ENCODE measurements at places on chromosomes 5 and 9.

DNA sequence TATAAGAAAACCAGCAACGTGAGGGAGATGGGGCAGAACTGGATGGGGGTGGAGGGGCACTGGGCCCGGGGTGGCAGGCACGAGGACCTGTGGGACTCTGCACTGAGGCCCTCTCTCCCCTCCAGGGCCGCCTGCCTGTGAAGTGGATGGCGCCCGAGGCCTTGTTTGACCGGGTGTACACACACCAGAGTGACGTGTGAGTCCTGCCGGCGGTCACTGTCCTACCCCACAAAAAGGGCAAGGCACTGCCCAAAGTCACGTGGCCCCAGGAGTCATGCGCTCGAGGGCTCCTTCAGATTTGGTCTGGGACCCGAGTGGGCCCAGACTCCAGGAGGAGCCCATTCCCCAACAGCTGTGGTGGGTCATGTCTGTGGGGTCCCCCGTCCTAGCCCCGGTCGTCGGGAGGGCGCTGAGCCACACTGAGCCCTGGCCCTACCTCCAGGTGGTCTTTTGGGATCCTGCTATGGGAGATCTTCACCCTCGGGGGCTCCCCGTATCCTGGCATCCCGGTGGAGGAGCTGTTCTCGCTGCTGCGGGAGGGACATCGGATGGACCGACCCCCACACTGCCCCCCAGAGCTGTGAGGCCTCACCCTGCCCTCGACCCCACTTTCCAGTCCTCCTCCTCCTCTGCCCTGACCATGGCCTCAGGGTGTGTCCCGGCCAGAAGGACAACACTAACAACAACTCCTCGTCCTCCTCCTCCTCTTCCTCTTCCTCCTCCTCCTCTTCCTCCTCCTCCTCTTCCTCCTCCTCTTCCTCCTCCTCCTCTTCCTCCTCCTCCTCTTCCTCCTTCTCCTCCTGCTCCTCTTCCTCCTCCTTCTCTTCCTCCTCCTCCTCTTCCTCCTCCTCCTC lies 9.7 kb downstream of the FGFR4 start:
- DNase-seq, result no peak

DNA sequence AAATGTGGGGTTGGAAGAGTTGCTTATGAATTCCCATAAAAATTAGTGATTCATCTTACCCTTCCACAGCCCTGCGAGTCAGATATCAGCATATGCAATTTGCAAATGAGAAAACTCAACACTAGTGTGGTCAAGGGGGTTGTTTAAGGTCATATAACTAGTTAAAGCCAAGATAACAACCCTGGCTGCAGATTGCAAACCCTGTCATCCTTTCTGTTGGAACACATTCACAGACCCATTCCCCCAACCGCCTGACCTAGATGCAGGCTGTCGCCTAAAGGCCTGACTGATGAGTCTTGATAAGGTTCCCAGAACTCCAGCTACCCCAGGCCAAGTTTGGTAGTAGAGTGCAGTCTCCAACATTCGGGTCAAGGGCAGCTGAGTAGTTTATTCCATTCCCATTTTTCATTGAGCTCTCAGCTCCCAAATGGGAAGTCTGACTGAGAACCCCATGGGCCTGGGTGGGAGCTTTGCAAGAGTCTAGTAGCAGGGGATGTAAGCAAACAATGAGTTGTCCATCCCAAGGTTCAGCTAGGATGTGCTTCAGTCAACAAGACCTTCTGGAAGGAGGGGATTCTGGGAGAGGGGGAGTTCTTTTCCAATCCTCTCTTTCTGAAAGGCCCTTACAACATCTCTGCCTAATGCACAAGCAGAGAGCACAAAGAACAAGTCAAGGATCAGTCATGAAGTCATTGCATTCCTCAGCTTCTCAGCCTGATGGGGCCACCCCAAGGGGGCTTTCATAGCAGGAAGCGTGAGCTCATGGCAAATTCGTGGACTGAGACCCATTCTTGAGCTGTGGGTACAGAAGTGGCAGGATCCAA lies 40.3 kb downstream of the ADAM19 start:
- no peak for DNase-seq

DNA sequence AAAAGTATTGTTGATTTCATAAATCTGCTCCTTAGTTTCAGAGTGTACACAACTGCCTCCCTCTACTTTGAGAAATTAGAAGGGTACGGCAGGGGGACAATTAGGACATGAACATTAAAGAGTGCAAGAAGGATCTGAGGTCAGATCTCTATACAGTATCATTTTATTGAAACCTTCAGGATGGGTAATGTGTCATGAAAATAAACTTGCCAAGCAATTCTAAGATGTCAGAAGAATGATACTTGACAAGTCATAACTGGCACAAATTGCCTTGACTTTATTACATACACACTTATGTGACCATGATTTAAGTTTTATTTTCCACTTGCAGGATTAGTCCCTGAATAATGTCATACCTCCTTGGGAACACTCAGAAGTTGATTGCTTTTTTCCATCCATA lies 92.8 kb downstream of the PLPP1 start:
- DNase-seq, result no peak

DNA sequence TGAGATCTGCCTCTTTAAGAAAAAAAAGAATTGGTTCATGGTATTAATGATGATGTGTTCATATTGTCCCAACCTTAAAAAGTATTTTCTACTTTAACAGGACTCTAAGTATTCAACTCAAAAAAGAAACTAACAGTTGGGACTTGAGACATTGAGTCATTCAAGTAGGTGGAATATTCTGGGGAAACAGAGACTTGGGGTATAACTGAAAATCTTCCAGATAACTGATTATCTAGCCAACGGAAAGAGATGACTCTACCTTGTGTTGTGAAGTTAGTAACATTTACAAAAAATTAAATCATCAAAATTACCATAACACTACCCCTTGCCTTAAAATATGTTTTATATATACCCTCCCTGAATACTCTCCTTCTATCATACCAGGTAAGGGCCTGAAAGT lies 19.1 kb downstream of the OXCT1 start:
- DNase-seq, result no peak

DNA sequence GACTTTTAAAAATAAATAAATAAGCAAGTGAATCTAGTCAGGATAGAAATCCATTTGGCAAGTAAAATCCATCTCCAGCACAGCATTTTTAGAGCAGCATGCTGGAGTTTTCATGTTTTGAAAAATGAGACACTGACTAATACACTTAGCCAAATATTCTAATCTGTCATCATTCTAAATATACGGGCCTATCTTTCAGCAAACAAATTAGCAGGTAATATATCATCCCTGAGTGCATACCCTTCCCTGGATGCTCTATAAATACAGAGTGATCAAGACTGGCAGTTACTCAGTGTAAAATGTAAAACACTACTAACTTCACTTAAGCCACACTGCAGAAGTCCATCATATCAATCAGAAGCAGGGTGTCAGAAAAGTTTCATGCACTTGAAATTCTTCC lies 58.4 kb downstream of the MLLT3 start:
- no peak for DNase-seq

DNA sequence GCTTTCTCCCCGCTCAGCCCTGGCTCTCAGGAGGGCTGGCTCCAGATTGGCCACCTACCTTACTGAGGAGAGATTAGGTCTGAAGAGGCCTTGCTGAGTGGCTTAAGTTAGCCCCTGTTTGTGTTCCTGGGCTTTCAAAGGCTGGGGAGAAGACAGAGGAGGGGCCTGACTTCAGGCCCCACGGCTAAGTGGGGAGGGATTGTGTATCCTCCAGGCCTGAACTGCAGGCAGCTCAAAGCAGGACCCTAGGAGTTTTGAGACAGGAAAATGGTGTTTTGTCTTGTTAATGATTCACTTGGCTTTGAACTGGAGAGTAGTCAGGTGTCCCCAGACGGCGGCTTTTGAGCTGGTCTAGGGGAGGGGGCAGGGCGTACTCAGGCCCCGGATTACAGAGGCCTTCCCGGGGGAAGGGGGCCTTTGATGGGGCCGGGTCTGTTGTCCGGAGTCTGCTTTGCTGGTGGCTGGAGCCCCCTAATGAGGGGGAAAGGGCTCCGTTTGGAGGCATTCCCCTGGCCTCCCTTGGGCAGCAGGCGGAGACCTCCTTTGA lies 162.0 kb upstream of the SMIM23 start:
- DNase-seq, result no peak

- no peak for DNase-seq
Measured at GRCh38 chr9:105070176-105070575, 142.2 kb upstream of the ABCA1 start.

- no peak for DNase-seq
Measured at GRCh38 chr5:157214861-157215513, 34.3 kb downstream of the ITK start.

- DNase-seq, result no peak
Measured at GRCh38 chr5:109748546-109748945, 58.8 kb downstream of the MAN2A1 start.

GRCh38 chr5:115484368-115484767 lies 60.2 kb downstream of the FEM1C start:
- no peak for DNase-seq

DNA sequence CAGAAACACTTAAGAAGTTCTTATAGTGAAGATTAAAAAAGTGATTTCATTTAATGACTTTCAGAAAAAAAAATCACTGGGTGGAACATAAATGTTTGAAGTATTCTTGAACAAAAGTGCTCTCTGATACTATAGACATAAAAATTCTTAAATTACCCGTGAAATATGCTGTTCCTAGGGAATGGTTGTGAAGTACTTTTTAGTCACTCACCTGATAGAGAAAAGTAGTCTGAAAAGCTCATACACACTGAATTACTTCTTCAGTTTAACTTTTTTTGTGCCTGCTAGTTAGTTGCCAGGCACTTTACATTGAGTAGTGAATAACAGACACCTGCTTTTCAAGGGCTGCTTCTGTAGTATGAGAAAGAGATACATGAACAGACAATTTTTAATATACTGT lies 78.0 kb downstream of the SH3GL2 start:
- DNase-seq, result no peak

- DNase-seq, result no peak
Measured at GRCh38 chr9:97475059-97475458, 26.4 kb upstream of the TMOD1 start.

GRCh38 chr5:174612686-174613085 lies 111.7 kb upstream of the MSX2 start:
- no peak for DNase-seq

DNA sequence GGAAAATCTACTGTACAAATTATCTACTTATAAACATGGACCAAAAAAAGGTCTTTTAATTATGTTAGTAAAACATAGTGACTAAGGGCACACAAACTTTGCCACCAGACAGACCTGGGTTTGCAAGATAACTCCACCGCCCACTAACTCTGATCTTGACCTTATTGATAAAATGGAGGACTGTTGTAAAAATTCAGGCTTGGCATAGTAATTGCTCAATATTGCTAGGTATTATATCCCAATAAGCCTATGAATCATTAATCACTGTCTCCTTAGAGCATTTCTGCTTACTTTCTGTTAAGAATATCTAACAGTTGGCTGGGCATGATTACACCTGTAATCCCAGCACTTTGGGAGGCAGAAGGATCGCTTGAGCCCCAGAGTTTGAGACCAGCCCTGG lies 3.8 kb downstream of the C9orf40 start:
- no peak for DNase-seq

DNA sequence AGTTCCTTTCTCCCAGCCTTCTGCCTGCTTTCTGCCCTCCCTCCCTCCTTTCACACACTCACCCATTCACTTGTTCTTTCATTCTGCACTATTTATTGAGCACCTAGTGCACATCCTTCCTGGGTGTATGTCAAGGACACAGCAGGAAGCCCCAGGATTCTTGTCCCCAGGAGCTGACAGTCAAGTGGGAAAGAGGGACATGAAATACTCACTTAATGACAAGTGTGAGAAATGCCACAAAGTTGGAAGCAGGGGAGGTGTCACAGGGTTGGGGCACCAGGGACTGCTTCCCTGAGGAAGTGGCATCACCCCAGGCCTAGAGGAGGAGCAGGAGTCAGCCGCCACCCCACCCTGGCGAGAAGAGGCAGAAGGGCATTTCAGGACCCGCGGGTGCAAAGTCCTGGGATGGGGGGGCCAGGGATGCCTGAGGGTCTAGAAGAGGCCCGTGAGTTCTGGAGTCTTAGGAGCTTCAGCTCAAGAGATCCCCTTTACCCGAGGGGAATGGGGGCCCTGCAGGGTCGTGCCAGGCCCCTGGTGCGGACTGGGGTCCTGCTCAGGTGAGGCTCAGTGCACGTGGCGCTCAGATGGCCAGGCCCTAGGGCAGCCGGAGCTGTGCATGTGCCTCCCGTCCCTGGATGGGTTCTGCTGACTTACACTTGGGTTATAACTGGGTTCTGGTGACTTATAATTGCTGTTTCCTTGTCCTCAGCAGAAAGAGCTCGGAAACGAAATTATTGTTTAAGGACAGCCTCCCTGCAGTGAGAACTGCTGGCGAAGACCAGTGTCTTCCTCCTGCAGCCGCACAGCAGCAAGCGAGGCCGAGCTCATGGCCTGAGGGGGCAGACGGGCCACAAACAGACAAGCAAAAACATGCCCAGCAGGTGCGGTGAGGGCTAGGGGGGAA lies 16.9 kb upstream of the LAMC3 start:
- no peak for DNase-seq

DNA sequence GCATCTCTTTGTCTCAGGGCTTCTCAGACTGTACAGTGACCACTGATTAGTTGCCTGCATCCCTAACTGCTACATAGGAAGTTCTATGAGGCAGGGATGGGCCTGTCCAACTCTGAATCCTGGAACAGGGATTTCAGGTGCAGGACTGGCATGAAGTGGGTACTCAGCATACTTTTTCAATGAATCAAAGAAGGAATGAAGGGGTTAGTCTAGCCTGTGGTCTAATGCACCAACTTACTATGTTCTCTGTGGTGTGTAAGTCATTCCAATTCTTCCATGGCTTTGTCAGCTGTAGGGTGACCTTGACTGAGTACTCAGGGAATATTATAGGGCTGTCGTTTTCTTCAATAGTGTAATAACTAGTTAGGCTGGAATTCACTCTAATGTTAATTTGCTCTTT lies 8.3 kb downstream of the COL15A1 start:
- no peak for DNase-seq

GRCh38 chr5:179368806-179369529 lies 23.7 kb upstream of the ADAMTS2 start:
- no peak for DNase-seq

GRCh38 chr9:89071591-89071990 lies 80.3 kb downstream of the S1PR3 start:
- no peak for DNase-seq

DNA sequence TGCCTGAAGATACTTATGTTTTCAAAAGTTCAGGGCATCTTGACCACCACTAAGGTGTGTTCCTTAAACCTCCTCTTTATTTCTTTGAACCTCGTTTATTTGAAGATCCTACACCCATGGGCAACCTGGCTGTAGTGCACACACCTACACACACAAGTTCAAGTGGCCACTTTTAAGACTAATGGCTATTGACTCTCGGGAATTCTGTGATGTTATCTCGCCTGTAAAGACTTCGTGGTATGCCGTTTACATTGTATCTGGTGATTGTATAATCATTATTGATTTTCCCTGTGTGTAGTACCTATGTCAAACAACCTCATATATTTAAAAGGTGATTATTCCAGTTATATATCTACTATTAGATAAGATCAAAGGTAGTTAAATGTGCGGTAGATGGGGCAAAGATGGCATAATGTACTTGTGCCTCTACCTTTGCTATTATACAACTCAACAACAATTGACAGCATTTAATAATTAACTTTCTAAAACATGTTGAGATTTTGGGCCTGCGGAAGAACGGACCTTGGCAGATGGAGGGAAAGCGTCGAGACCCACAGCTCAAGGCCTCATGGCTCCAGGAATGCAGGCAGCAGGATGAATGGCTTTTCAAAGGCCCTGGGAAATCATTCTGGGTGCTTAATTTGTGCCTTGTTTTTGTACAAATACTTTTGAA lies 51.4 kb upstream of the IRX2 start:
- no peak for DNase-seq
